Occipital lobe (tissue), 3 donors: ENCODE measurements at places on chromosomes 16 and 17. TPM values are rescaled to one million over a fixed set of nuclear protein-coding genes. Genes with fewer than 3 reads are reported as not detected.

GRCh38 chr16:78310990-78311561 is 211.6 kb downstream of the WWOX start:
- DNase-seq: no peak

DNA sequence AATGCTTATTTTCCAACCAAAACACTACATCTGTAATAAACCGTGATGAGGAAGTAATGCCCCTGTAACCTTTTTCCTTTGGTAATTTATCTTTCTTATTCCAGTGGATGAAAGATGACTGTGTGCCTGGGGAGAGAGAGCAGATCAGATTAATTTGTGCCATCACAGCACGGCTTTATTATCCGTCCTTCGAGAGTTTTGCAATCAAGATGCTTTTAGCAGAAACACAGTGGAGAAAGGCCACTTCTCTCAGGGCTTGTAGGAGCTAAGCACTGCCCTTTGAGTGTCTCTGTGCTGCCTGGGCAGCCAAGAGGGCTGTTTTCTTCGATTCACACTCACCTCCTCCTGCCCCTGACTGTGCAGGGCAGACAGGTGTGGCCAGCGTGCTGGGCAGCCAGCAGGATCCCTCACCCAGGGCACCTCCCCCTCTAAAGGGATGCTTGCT is 190.2 kb downstream of the PRKCA start:
- no peak for DNase-seq

DNA sequence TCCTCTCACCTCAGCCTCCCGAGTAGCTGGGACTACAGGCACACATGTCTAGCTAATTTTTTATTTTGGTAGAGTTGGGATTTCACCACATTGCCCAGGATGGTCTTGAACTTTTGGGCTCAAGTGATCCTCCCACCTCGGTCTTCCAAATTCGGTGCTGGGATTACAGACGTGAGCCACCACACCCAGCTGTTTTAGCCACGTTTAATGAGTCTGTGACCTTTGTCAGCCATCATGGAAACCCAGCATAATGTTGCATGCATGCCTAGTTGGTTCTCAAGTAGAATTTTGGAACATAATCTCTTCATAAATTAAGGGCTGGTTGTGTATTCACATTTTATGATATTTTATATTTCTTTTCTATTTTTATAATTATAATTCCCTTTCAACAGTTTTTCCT is 42.0 kb downstream of the GOSR1 start:
- no peak for DNase-seq

DNA sequence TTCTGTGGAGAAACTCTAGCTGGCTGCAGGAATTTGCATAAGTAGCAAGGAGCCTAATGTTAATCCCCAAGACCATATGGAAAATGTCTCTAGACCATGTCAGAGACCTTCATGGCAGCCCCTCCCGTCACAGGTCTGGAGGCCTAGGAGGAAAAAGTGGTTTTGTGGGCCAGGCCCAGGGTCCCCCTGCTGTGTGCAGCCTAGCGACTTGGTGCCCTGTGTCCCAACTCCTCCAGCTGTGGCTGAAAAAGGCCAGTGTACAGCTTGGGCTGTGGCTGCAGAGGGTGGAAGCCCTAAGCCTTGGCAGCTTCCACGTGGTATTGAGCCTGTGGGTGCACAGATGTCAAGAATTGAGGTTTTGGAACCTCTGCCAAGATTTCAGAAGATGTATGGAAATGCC is 306.9 kb upstream of the CA10 start:
- no peak for DNase-seq

DNA sequence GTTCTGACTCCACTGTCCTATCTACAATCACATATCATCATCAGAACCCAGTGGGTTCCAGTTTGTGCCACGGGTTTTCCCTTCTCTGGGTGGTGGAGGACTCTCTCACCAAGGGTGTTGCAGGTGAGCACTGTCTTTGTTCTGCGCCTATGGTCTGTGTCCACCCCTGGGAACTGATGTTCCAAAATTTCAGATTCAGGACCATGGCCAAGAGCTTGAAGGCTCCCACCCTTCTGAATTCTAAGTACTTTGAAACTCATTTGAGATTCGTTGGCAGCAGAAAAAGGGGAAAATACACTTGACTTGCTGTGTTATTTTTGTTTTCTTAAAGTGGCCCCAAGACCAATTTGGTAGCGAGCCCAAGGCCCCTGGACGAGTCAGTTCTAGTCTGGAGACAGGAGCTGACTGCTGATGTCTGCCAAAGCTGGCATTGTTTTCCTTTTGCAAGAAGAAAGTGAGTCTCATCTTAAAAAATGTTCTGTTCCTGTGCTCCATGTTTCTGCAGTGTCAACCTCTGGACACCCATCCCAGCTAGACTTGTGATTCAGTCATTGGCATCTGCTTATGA is 310.9 kb downstream of the HAPSTR1 start:
- peak; percentile 9 for DNase-seq

GRCh38 chr17:35889818-35890773 is 9.9 kb upstream of the CCL5 start:
- no peak for DNase-seq

DNA sequence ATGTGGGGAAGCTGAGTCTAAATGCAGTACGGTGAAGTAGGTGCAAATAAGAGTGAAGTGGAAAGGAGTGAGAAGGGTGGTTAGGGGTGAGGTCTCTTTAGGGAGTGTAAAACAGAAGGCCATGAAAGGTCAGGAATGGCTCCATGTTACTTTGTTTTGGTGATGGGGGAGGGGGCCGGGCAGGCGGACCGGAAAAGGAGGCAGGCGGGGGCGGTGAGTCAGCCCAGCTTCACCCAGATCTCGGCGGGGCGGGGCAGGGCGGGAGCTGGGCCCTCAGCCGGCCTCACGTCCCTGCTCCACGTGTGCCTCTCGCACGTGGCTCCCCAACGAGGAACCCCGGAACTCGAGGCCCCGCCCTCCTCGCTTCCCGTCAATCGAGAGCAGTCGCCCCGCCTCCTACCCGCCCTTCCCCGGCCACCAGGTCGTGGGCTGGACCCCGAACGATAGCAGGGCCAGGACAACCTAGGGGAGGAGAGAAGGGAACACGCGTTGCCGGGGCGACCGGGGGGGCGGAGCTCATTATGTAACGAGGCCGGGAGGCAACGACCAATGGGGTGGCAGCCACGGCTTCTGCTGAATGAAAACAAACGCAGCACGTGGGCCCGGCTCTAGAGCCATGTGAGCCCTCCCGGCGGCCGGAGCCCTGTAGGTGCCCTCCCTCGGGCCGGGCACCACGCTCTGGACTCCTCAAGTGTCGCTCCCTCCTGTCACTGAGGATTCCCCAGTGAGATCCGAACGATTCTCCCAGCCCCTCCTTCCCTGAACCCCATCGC is 1.4 kb downstream of the NR1D1 start:
- DNase-seq: peak; percentile 98

DNA sequence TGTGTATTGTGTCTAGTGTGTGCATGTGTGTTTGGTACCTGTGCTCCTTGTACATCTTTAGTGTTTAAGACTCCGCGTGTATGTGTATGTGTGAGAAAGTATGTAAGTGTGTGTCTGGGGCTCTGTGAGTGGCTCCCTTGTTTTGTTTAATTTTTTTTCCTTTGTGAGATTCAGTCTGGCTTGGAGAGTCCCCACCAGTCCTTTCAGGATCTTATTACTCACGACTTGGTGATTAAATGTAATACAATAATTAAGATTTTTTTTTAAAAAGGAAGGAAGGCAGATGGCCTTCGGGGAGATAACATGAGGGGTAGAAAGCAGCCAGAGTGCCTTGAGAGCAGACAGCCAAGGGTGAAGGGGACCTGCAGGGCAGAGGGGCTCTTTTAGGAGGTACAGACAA is 33.9 kb downstream of the FZD2 start:
- DNase-seq: no peak

GRCh38 chr16:23215435-23215834 is 32.9 kb downstream of the SCNN1G start:
- DNase-seq: no peak

DNA sequence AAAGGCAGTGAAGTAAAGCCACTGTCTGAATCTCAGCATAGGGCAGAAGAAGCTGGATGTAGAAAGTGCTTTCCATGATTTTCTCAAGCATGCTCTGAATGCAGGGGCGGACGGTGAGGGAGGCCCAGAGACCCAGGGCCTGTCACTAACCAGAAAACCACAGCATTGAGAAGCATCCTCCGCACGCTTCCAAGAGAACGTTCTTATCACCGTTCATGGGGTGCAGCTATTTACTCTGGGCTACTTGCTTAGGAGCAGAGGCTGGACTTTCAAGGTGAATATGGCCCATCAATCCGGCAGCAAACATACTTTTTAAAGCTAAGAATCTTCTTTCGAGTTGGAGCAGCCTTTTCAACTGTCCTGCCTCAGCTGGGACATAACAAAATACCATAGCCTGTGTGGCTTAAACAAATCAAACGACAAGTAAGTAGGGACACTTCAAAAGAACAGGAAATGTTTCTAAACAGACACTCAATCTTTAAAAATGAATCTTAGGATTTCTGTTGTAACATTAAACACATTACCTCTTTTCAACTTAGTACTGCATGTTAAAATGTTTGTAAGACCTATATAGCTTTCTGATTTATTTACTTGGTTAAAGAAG is 46.5 kb upstream of the CDRT4 start:
- no peak for DNase-seq

DNA sequence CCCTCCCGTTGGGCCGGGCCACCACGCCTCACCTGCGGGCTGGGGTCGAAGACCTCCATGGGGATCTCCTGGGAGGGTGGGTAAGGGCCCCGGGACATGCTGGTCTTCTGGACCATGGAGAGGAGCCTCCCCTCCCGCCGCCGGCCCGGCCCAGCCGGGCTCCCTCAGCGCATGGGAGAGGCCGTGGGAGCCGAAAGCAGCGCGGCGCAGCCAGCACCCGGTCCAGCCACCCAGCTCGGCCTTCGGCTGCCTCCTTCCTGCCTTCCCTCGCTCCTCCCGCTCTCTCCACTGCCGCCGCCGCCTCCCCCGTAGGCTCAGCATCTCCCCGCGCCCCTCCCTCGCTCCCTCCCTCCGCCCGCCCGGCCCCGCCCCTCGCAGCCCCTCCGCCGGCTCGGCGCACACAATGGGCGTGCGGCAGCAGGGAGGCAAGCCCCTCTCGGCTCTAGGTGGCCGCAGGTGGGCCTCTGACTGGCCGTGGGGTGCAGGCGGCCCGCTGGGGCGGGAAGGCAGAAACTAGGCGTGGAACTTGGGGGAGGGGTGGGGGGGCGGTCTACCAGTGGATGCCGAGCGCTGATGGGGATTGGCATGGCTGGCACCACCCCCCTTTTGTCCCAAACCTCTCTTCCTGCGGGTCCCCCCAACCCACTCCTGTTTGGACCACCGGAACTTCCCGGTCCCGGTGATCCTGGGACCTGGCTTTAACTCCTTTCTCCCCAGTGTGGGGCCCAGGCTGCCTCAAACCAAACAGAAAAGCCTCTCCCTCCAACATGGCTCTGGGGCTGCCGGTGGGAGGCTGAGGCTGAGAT is at the start of gene CACNB1:
Gene CACNB1 (minus strand): TSS at position 290 of the 806 bp plus-strand sequence. CDS start 174 bp downstream, at position 116.
- peak; percentile 59 for DNase-seq

DNA sequence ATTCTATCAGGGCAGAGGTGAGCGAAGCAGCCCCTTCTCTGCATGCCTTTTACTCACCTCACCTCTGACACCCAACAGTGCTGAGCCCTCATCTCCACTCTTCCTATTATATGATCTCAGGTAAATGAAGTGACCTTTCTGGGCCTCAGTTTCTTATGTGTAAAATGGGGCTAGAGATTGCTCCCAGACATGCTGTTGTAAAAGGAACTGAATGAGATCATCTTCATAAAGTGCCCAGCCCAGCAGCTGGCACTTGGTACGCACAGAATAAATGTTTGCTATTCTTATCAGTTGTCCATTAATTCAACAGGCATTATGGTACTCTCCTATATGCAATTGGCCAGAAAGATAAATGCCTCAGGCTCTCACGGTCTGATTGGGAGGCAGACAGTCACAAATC is 4.5 kb upstream of the GALK1 start:
- no peak for DNase-seq

DNA sequence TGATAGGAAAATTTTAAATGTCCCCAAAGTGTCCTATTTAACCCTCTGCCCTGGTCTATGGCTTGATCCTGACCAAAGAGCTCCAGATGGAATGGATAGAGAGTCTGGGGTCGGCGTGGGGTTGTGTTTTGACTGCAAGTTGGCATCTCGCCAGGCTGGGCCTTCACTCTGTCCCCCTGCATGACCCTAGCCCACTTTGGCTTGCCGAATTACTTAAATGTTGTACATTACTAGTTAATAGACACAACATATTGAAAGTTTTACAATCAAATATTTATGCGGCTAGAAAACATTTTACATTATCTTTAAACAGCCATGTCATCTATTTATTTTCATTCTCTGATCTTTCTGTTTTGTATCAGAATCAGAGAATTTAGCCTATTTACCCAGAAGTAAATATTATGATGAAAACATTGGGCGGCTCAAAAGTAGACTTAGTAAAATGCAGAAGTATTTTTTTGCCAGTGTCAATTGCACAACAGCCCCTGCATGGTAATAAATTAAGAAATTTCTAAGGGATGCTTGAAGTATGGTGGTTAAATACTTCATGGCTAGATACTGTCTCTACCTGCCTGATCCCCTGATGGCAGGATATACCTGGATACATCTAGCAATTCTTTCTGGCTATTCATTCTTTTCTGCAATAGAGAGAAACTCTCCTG is 18.8 kb upstream of the MYOCD start:
- DNase-seq: no peak

GRCh38 chr17:72562615-72563188 is 441.9 kb downstream of the SOX9 start:
- no peak for DNase-seq

Gene CALB2
- total RNA-seq: 9.2 TPM

Gene CETP
- total RNA-seq: 0.62 TPM

Gene WNT3
- 5.1 TPM for total RNA-seq

DNA sequence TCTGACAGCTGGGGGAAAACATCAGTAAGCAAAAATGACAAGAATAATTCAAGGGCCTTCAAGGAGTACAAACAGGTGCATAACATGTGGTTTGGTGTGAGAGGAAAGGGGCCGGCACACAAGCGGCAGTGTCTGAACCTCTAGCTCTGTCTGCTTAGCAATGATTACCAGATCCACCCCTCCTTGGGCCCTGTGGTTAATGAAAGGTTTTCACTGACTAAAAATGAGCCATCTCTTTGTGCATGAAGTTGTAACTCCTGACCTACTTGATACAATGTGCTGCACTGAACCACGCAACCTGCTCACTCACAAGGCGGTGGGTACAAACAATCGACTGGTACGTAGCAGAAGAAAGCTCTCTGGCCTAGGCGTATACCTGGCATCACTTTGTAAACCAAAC is 15.1 kb downstream of the FAM117A start:
- DNase-seq: no peak

- DNase-seq: no peak
Measured at GRCh38 chr17:34182036-34182803, 72.9 kb upstream of the CCL2 start.

DNA sequence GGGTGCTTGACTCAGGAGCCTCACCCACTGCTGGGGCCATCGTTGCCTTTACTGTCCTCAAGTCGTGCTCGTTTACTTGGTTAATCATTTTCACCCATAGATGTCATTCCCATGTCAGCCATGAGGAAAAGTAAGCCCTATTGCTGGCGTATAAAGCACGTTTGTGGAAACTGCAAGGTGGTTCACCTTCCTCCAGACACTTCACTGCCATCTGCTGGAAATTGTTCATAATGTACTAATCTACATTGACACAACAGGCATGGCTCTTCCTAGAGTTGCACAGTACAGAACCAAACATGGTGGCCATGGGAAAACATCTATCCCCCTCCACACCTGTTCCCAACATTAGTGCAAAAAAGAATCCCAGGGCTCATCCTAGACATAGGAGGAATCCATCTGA is 116.6 kb downstream of the ZNF18 start:
- DNase-seq: no peak
